CD4-positive, alpha-beta T cell (primary cell): ENCODE measurements at places on chromosomes 2 and 18. TPM values are rescaled to one million over a fixed set of nuclear protein-coding genes. Genes with fewer than 3 reads are reported as not detected.

PTMA gene
- 1,546 TPM for total RNA-seq

TNFAIP6 gene
- total RNA-seq, result not detected

WNT6 gene
- not detected for total RNA-seq

ZNF396 gene
- 0.28 TPM for total RNA-seq

REG1B gene
- total RNA-seq, result not detected

ARHGEF4 gene
- total RNA-seq, result 3.6 TPM

RAB17 gene
- not detected for total RNA-seq

GPR35 gene
- total RNA-seq, result 7.1 TPM

DUSP2 gene
- 728 TPM for total RNA-seq

VSNL1 gene
- total RNA-seq, result not detected

ZSWIM2 gene
- not detected for total RNA-seq

GRCh38 chr2:189798312-189799029, 14.2 kb downstream of the PMS1 start:
- H3K36me3 ChIP-seq, result peaks cover 40% of the 10 kb centered on the region
- no peaks in the 10 kb centered on the region for H3K4me1 ChIP-seq
- no peaks in the 10 kb centered on the region for H3K27me3 ChIP-seq
- no peak for DNase-seq

GRCh38 chr2:118981632-118982031, 39.6 kb downstream of the MARCO start:
- DNase-seq, result no peak
- no peak overlapping the region for H3K4me3 ChIP-seq
- no peaks in the 10 kb centered on the region for H3K4me1 ChIP-seq
- no peaks in the 10 kb centered on the region for H3K36me3 ChIP-seq
- no peak overlapping the region for H3K27ac ChIP-seq

DNA sequence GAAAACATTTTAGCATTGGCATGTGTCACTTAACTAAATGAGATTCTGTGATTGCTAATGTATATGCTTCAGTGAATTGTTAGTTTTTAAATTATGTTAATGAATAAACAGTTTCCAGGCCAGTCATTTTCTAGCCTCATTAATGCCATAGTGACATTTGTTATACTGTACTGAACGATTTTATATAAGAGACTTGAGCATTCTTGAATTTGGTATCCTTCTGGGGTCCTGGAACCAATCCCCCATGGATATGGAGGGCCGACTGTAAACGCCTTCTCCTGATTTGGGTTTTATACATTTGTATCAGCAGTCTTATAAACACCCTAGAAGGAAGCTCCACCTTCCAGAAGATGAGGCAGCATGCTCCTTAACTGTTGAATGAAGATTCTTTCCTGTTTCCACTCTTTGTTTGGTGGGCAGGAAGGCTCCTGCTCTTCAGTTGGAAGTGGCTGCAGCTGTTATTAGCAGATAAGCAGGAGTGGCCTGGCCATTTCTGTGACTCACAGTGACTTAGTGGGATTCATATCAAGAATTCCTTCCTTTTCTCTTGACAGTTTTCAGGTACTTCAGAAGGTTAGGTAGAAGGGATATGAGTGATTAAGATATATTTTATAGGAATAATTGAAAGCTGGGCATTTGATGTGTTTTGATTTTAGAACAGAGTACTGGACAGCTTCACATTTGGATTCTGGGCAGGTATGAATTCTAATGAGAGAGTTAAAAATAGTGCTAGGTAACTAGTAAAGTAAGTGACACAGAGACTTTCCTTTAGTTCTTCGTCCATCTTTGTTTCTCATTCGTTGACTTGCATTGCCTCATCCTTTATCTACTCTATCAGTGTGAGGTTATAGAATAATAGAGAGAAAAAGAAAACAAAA, 124.9 kb downstream of the PLCL1 start:
- H3K36me3 ChIP-seq, result peaks cover 3% of the 10 kb centered on the region
- H3K27me3 ChIP-seq, result no peaks in the 10 kb centered on the region
- DNase-seq, result no peak
- no peaks in the 10 kb centered on the region for H3K4me1 ChIP-seq

DNA sequence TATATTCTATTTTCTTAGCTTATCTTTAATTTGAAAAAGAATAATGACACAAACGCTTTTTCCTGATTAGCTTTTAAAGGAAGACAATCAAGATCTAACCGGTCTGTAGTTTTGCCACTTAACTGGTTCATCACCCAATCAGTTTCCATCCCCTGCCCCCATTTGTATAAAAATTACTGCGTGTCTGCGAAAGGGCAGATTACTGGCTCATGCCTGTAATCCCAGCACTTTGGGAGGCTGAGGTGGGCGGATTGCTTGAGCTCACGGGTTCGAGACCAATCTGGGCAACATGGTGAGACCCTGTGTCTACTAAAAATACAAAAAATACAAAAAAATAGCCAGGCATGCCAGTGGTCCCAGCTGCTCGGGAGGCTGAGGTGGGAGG, 2.4 kb downstream of the CEBPZOS start:
- H3K27me3 ChIP-seq, result no peaks in the 10 kb centered on the region
- H3K4me1 ChIP-seq, result peaks cover 34% of the 10 kb centered on the region
- no peak overlapping the region for H3K27ac ChIP-seq
- H3K36me3 ChIP-seq, result peaks cover 32% of the 10 kb centered on the region

GRCh38 chr2:73969356-73969755, 15.4 kb upstream of the TET3 start:
- no peak for DNase-seq
- no peak overlapping the region for H3K27ac ChIP-seq
- no peak overlapping the region for H3K4me3 ChIP-seq
- H3K27me3 ChIP-seq, result no peaks in the 10 kb centered on the region

DNA sequence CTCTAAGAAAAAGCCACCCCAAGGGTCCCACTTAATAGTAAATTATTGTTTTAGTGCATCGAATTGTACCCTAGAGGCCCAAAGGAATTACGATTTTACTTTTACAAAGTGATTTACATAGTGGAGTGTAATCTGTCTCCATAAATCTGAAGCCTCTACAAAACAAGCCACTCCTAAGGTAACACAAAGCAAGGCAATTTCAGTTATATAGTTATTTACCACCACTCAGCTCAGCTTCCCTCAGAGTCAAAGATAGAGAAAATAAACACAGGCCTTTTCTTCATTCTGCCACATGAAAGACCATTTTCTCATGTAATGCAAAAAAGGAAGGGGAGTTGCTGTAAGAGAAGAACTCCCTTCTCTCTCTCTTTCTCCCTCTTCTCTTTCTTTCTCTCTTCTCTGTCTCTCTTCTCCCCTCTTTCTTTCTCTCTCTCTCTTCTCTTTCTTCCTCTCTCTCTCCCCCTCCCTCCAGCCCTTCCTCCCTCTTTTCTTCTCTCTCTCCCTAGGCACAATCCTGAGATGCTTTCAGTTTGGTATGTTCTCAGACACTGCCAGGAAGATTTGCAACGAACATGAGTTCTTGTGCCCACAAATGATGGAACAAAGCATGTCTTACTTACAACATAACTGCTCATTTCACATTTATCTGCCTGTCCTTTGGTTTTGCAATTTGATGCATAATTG, 264.5 kb downstream of the BCL2 start:
- no peak for DNase-seq
- no peak overlapping the region for H3K27ac ChIP-seq
- no peaks in the 10 kb centered on the region for H3K36me3 ChIP-seq
- no peaks in the 10 kb centered on the region for H3K4me1 ChIP-seq

- DNase-seq, result no peak
- no peaks in the 10 kb centered on the region for H3K4me1 ChIP-seq
- no peaks in the 10 kb centered on the region for H3K36me3 ChIP-seq
- no peak overlapping the region for H3K27ac ChIP-seq
- no peaks in the 10 kb centered on the region for H3K27me3 ChIP-seq
Observed at GRCh38 chr18:34501553-34501952, 208.5 kb upstream of the DTNA start.

DNA sequence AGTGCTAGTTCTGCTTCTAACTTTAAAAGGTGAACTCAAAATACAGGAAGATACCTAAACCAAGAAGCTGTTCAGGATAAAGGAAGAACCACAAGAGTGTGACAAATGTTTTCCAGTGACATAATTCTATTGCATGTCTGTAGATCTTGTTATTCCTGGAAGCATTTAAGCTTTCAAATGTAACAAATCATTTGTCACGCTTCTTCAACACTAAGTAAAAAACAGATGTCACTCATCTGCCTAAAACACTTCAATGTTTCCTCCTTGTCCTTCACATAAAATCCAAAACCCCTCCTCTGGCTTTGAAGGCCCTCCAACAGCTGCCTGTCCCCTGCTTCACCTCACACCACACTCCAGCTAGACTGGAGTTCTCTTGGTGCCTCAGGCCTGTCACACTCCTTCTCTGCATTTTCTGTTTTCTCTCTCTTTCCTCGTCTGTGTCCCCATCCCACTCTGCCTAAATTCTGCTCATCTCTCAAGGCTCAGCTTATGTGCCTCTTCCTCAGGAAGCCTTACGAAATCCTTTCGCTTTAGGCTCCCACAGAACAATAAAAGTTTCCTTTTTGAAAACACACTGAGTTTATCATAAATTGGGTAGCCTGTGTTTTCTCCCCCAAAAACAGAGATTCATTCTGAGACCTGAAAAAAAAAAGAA, 6.4 kb upstream of the CLEC4F start:
- no peaks in the 10 kb centered on the region for H3K27me3 ChIP-seq
- H3K36me3 ChIP-seq, result no peaks in the 10 kb centered on the region
- no peak for DNase-seq
- no peak overlapping the region for H3K27ac ChIP-seq
- H3K4me3 ChIP-seq, result no peak overlapping the region
- H3K4me1 ChIP-seq, result peaks cover 6% of the 10 kb centered on the region

- no peak overlapping the region for H3K27ac ChIP-seq
- DNase-seq, result no peak
- H3K4me1 ChIP-seq, result no peaks in the 10 kb centered on the region
- no peak overlapping the region for H3K4me3 ChIP-seq
- no peaks in the 10 kb centered on the region for H3K27me3 ChIP-seq
- no peaks in the 10 kb centered on the region for H3K36me3 ChIP-seq
Observed at GRCh38 chr18:58258692-58259342, 214.8 kb downstream of the NEDD4L start.

- no peaks in the 10 kb centered on the region for H3K4me1 ChIP-seq
- no peak for DNase-seq
- H3K27me3 ChIP-seq, result no peaks in the 10 kb centered on the region
- H3K4me3 ChIP-seq, result no peak overlapping the region
- H3K27ac ChIP-seq, result no peak overlapping the region
Observed at GRCh38 chr18:59549503-59550173, 147.6 kb downstream of the CCBE1 start.

DNA sequence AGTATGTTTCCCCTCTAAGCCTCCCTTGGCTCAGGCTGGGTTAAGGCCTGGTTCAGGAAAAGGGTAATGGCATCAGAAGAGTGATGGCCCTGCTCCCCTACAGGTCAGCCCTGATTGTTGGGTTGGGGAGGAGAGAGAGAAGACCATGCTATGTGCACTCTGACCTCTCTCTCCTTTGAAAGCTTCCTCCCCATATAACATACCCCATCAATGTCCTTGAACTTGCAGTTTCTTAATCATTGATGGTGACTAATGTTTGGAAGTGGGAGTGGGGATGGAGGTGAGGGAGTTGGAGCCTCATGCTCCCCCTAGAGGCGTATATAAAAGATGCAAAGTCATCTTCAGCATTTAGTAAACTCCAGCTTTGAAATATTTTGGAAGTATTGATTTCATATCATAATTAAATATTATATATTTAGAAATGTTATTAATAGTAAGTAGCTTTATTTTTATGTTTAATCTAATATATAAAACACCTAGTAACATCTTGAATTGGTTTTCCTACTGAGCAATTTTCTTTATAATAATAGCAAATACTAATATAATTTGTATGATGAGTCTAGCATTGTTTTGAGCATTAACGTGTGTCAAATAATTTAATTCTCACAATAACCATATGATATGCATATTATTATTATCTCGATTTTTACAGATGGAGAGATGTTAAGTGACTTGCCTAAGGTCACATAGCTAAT, 8.8 kb downstream of the PLCL1 start:
- H3K27ac ChIP-seq, result no peak overlapping the region
- H3K27me3 ChIP-seq, result no peaks in the 10 kb centered on the region
- H3K36me3 ChIP-seq, result no peaks in the 10 kb centered on the region

DNA sequence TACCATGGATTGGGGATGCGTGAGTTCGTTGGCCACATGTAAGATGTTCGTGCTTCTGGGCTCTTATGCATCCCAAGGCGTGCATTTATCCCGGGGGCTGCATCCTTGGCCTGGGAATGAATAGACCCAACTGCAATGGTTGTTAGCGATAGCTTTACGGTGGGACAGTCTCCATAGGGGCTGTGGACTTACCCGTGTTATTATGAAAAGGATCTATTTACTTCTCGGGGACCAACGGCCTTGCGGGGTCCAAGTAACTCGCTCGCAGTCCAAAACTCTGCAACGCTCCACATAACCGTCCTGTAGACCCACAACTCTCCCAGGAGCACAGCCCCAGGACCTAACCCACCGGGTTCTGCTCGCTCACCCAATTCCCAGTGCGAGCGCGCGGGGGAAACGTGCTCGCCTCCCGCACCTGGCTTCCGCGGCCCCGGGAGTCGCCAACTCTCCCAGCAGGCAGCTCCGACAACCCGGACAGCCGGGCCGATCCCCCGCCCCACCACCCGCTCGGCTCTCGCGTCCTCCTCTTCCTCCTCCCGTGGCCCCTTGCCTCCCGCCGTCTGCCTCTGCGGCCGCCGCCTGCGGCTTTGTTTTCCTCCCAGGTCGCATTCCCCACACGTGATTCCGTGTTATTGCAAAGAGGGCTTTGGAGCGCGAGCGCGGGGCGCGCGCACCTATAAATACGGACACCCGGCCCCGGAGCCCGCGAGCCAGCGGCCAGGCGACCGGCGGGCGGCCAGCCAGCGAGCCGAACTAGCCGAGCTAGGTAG, at the start of gene CABLES1:
Gene CABLES1, plus strand, starts transcription at position 706 of the 770 bp plus-strand sequence. CDS start 278 bp downstream, outside the sequence.
- peaks cover 35% of the 10 kb centered on the region for H3K27me3 ChIP-seq
- DNase-seq, result no peak
- peaks cover 19% of the 10 kb centered on the region for H3K4me1 ChIP-seq
- H3K27ac ChIP-seq, result no peak within 1 kb of the TSS
- H3K4me3 ChIP-seq, result peak within 1 kb of the TSS; percentile 50
- H3K36me3 ChIP-seq, result no peaks in the 10 kb centered on the region

DNA sequence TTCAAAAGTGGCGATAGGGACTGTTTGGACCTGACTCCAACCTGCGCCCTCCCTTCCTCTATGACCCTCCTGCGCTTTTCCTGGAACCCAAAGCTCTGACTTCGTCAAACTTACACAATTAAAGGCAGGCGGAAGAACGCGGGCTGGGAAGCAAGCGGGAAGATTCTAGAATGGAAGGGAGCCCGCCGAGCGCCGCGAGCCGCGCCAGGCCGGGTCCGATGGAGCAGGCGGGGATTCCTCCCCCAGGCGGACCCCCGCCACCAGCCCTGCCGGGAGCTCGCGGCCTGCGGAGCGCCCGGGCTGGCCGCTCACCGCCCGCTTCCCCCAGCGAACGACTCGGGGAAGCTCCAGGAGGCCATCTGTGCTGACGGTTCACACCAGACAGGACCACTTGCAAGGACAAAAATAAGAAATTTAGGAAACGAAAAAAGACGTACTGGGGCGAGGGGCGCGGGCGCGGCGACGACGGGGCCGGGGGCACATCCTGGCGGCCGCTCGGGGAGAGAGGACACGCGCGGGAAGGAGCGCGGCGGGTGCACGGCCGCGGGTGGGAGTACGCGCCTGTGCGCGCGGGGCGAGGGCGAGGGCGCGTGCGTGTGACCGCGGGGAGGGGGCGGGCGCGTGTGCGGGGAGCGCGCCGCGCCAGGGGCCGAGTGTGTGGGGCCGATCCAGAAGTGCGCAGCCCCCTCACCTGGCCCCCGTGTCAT, 1.1 kb upstream of the SALL3 start:
- no peak for DNase-seq
- peaks cover 8% of the 10 kb centered on the region for H3K4me1 ChIP-seq
- no peak overlapping the region for H3K27ac ChIP-seq
